ENCODE measurements at places on chromosomes 6 and 20. TPM values are rescaled to one million over a fixed set of nuclear protein-coding genes. Genes with fewer than 3 reads are reported as not detected.

- DNase-seq, result no peak
- no peaks in the 10 kb centered on the region for H3K4me1 ChIP-seq
- H3K36me3 ChIP-seq, result no peaks in the 10 kb centered on the region
Observed at GRCh38 chr6:21332660-21333059, 260.9 kb upstream of the SOX4 start.

- no peaks in the 10 kb centered on the region for H3K36me3 ChIP-seq
- no peak overlapping the region for H3K4me3 ChIP-seq
- H3K27me3 ChIP-seq, result peaks cover 9% of the 10 kb centered on the region
- no peaks in the 10 kb centered on the region for H3K4me1 ChIP-seq
Observed at GRCh38 chr6:163683105-163683622, 268.6 kb downstream of the QKI start.

DNA sequence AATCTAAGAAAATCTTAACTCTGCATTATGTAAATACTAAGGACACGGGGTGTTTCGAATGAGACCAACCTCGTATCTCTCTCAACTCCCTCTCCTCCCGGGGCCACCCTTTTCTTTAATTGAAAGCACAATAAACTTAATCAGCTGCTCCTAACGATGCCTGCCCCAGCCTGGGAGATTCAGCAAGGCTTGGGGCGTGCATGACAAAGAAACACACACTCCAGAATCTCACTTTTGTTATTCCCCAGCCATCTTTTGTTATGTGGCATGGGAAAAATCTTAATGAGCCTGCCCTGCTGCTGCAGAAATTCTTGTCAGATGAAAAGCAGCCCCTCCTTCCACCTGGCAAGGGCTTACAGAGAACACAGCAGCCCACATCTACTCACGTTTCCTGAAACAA lies 117.4 kb downstream of the TTLL2 start:
- H3K4me3 ChIP-seq, result no peak overlapping the region
- H3K27me3 ChIP-seq, result peaks cover 7% of the 10 kb centered on the region
- H3K27ac ChIP-seq, result no peak overlapping the region
- H3K36me3 ChIP-seq, result no peaks in the 10 kb centered on the region
- no peaks in the 10 kb centered on the region for H3K4me1 ChIP-seq

- H3K27ac ChIP-seq, result no peak overlapping the region
- DNase-seq, result no peak
Observed at GRCh38 chr6:52548353-52548713, 28.5 kb downstream of the TRAM2 start.

- no peak overlapping the region for H3K4me3 ChIP-seq
- no peak for DNase-seq
- no peaks in the 10 kb centered on the region for H3K27me3 ChIP-seq
- H3K4me1 ChIP-seq, result peaks cover 3% of the 10 kb centered on the region
- no peak overlapping the region for H3K27ac ChIP-seq
Observed at GRCh38 chr20:21614980-21615379, 90.5 kb upstream of the PAX1 start.

DNA sequence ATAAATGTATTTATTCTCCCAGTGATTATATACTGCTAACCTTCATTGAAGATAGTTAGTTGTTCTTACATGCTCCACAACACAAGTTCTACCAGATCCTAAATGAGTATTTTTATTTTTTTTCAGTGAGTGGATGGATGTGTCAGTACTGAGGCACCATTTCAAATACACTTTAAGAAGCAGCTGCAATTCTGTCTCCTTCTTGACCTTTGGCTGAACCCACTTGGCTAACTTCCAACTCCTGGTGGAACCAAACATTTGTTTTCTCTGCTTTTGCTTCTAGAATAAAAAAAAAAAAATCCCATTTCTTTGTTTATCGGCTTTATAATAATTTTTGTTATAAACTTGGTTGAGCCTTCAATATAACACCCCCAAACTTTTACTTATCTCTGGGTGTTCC lies 458.3 kb upstream of the MAP3K7 start:
- H3K4me1 ChIP-seq, result no peaks in the 10 kb centered on the region
- no peak overlapping the region for H3K4me3 ChIP-seq
- no peak overlapping the region for H3K27ac ChIP-seq
- H3K27me3 ChIP-seq, result no peaks in the 10 kb centered on the region

- peaks cover 18% of the 10 kb centered on the region for H3K36me3 ChIP-seq
- H3K27me3 ChIP-seq, result no peaks in the 10 kb centered on the region
- peak overlapping the region; percentile 92 for H3K27ac ChIP-seq
- peak overlapping the region; percentile 72 for H3K4me3 ChIP-seq
- DNase-seq, result no peak
Observed at GRCh38 chr20:59003836-59004492, 3.1 kb downstream of the CTSZ start.

GRCh38 chr20:53829724-53830521 lies 236.3 kb upstream of the ZNF217 start:
- no peaks in the 10 kb centered on the region for H3K27me3 ChIP-seq
- peak overlapping the region; percentile 91 for H3K27ac ChIP-seq
- peaks cover 86% of the 10 kb centered on the region for H3K4me1 ChIP-seq
- DNase-seq, result peak; percentile 56
- H3K4me3 ChIP-seq, result peak overlapping the region; percentile 72
- H3K36me3 ChIP-seq, result peaks cover 21% of the 10 kb centered on the region

DNA sequence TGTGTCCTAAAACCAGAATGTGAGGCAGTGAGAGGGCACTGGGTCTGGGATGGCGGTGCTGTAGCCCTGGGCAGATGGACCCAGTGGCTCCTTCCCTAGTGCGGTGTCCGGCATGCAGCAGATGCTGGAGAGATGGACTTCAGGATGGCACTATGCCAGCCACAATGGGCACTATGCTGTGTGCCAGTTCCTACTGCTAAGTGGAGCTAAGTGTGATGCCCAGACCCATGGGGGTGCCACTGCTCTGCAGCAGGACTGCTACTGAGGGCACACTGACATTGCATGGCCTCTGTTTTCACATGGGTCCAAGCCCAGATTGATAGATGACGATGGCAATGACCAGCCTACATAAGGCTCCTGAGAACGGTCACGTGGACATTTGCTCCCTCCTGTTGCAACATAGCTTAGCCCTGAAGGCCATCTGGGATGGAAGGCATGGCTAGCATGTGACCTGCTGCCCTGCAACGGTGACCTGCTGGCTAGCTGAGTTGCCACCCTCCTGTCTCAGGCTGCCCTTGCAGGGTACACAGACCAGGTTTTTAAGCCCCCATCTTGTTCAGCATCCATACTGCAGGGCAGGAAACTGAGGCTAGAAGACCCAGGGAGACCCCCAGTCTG lies 31.3 kb upstream of the KCNK16 start:
- no peak overlapping the region for H3K27ac ChIP-seq
- no peaks in the 10 kb centered on the region for H3K36me3 ChIP-seq
- H3K27me3 ChIP-seq, result peaks cover 5% of the 10 kb centered on the region
- DNase-seq, result no peak
- no peak overlapping the region for H3K4me3 ChIP-seq
- H3K4me1 ChIP-seq, result no peaks in the 10 kb centered on the region

- no peak overlapping the region for H3K4me3 ChIP-seq
- no peaks in the 10 kb centered on the region for H3K36me3 ChIP-seq
- no peak for DNase-seq
Observed at GRCh38 chr6:125732398-125732797, 17.0 kb upstream of the HEY2 start.

DNA sequence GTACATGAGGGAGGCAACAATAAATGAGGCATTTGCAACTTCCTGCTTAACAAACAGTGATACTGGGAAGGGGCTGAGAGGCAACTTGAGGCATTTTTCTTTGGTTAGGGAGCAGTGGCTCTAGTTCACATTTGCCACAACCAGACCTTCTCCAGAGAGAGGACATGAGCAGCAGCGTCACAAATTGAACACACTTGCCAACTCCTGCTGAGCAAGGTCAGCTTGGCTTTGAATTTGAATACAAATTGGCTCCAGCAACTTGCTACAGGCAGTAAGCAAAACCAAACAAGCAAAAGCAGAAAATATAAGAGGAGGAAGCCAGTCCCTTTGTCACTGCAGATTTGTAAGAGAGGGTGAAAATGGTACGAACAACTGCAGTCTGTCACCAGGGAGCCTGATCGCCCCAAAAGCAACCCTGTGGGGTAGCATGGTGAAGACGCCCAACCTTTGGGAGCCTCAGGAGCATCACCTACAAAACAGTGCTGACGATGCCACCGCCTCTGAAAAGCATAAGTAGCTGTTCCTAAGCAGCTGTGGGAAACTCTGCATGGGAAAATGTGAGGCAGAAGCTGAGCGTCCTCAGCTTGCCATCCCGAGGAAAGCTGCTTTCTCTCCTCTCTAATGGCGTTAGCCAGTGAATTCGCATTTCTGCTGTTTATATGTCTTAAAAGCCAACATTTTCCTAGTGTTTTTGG lies 378.7 kb downstream of the RNGTT start:
- H3K4me3 ChIP-seq, result no peak overlapping the region
- no peaks in the 10 kb centered on the region for H3K4me1 ChIP-seq
- DNase-seq, result no peak

The B3GAT2 gene
- total RNA-seq, result 0.05 TPM

The LY6G6D gene
- total RNA-seq, result not detected

The GGTLC1 gene
- not detected for total RNA-seq

The GJA10 gene
- total RNA-seq, result not detected

The NOX3 gene
- total RNA-seq, result not detected

Data from activated CD8-positive, alpha-beta T cell treated with anti-CD3 and anti-CD28 coated beads, Interleukin-2, amount 10 ng/mL, durations not matched to agents 7 days and 5 days (primary cell).